ENCODE measurements at places on chromosomes 16 and 17.

- no peak for DNase-seq
These were observed 9.8 kb downstream of the GEMIN4 start for GRCh38 chr17:742147-742793.

GRCh38 chr17:58153046-58153445 is 4.9 kb downstream of the OR4D1 start:
- DNase-seq, result peak; percentile 38

- DNase-seq, result no peak
These were observed 16.3 kb upstream of the ENPP7 start for GRCh38 chr17:79714176-79715097.

DNA sequence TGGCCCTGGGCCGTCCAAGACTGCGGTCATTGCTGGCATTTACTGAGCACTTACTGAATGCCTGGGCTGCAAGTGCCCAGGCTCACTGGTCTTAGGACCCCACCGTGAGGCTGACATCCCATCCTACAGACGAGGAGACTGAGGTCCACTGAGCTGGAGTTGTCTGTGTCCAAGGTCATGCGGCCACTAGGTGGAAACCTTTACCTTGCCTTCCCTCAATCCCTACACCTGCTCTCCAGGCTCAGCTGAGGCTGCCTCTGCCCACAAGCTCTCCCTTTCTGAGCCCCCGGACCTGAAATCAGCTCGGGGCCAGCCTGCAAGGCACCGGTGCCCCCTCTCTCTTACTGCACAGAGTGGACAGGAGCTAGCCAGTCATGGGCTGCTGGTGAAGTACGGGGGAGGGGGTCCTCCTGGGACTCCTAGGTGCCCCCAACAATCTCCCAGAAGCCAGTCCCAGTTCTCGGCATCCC is 1.5 kb downstream of the CASKIN1 start:
- DNase-seq, result peak; percentile 49

DNA sequence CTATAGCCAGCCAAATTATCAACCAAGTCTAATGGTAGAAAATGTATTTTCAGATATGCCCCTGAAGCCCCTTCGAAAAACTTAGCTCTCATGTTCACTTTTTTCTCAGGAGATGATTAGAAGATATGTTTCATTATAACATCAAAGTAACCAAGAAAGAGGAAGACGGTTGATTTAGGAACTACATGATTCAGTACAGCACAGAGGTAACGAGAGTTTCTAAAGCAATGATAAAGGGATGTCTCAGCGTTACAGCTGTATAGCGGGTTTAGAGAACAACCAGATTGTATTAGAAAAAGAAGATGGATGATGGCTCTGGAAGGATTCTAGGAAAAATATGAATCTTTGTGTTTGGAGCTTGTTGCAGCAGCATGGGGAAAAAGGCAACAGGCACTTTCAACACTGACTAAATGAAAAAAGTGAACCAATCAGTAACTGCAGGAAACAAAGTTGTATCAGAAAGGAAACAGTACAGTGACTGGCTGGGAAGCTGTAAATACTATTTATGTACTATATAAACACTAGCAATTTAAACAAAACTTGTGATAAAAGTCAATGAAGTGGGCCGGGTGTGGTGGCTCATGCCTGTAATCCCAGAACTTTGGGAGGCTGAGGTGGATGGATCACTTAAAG is 21.5 kb downstream of the MBTD1 start:
- DNase-seq, result no peak

- DNase-seq, result no peak
These were observed 34.0 kb upstream of the NLK start for GRCh38 chr17:28008513-28008912.

DNA sequence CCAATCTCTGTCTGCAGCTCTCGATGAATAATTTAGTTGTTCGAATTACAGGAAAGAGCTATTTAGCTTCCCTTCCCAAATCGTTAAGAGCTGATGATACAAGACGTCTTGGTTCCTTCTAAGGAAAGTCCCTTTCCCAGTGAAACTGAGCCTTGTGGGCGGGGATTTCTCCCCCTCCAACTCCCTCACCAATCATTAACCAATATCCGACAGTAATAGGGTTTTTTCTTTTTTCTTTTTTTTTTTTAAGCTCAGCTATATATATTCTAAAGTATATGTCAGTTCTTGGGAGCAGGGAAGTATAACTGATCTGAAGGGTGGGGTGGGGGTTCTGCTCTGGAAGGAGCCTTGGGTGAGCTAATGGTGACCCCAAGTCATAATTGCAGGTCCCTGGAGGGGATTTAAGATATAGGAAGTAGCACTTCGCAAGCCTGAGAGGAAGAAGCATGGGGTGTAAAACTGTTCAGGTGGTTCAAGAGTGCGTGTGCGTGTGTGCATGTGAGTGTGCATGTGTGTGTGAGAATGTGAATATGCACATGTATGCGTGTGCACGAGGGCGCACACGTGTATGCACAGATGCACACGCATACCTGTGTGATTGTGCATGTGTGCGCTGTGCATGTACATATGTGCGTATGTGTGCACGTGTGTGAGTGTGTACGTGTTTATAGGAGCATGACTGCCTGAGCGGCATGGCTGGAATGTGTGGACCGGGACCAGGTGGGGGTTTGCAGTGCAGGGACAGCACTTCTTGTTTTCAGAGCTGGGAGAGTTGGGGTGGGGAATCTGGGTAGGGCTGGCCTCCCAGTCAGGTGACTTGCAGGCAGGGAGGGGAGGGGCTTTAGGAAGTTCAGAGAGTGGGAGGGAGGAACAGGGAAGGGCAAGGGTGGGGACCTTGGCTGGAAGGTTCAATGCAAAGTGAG is 42.7 kb downstream of the SOCS3 start:
- DNase-seq, result no peak

DNA sequence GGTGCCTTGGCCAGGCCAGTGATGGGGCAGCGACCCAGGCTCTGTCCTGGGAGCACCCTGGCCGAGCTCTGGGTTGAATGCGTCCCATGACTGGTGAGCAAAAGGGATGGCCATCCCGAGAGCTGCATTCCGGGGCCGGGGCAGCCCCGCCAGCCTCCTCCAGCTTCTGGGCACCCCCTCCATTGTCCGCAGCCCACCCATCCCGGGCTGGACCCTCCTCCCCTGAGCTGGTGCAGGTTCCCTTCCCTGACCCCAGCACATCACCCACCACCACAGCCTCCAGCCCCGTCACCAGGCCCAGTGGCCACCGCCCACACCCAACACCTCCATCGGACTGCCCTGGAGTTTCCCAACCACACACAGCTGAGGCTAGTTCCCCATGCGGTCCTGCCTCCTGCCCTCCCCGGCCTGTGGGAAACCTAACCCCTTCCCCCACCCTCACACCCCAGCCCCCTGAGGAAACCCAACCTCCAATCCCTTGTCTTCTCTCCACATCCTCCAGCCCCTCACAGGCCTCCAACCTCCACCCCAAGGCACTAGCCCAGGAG is 16.2 kb upstream of the PVALEF start:
- no peak for DNase-seq

GRCh38 chr16:27165576-27165975 is 37.8 kb upstream of the KDM8 start:
- no peak for DNase-seq

DNA sequence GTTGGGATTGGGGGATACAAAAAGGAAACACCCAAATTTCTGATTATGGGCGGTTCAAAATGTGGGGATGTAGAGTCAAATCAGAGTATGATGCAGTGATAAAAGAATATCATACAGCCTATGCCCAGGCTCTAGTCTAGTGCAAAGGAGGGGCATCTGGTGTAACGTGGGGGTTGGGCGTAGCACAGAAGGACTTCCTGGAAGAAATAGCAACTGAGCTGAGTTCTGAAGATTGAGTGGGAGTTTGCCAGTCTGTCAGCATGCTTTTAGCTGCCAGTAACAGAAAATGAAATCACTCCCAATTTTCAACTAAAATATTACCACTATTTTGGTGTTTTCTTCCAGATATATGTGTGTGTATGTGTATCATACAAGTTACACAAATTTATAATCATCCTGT is 196.9 kb downstream of the SPECC1 start:
- peak; percentile 25 for DNase-seq

DNA sequence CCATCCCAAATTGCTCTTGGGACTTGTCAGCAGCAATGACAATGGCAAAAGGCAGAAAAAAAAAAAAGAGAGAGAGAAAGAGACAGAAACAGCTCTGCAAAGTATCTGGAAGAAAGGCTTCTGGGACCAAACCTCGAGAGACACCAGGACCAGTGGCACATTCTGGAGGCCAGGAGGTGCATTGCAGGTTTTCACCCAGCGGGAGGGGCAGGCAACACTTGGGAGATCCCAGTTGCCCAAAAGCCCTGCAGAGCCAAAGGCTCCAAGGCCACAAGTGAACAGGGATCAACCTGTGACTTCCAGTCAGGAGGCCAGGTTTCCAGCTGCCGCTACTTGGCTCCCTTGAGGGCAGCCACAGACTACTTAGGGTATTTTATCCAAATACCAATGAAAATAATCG is 110.8 kb upstream of the CDH5 start:
- no peak for DNase-seq

DNA sequence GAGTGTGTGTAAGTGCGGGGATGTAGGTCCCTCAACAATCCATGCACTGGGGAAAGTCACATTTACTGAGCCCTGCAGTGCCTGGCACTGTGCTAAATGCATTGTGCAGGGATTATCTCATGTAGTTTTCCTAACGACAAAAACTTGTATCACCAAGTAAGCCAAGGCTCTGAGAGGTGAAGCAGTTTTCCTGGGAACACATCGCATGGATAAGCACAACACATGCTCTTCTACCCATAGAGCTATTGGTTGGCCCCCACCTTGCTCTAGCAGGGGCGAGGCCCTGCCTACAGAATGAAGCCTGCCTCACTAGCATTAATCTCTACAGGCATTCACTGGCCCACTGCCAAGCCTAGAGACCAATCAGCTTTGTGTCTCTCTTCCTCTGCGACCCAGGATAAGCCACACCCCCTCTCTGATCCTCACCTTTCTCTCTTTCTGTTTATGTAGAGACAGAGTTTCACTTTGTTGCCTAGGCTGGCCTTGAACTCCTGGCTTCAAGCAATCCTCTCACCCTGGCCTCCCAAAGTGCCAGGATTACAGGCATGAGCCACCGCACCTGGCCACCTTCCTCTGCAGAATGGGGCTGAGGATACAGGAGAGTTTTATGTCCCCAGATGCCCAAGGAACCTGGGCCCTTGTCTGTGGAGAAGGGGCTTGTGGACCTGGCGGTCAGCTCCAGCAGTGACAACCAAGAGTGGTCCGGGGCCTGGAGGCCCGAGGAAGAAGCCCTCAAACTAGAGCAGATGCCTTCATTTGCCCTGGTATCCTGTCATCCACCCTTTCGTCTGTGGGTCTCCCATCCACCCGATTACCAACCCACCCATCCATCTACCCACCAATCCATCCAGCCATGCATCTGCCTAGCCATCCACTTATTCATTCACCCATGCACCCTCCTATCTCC is 12.8 kb downstream of the CDH16 start:
- no peak for DNase-seq

GRCh38 chr17:10114931-10115535 is 83.4 kb downstream of the GAS7 start:
- peak; percentile 79 for DNase-seq

- DNase-seq, result no peak
These were observed 424.5 kb downstream of the GRIN2A start for GRCh38 chr16:9757687-9758086.

DNA sequence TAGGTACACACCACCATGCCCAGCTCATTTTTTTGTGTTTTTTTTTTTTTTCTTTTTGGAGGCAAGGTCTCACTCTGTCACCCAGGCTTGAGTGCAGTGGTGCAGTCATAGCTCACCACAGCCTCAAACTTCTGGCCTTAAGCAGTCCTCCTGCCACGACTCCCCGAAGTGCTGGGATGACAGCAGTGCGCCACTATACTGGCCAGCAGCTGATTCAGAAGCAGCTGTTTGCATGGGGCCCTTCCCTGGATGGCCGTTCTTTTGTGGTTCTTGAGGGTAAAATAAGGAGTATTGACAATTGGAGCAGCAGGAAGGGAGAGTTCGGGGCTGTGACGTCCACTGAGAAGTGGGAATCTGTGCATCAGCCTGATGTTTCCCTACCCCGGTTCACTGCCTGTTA is 41.6 kb downstream of the KIAA0513 start:
- no peak for DNase-seq

DNA sequence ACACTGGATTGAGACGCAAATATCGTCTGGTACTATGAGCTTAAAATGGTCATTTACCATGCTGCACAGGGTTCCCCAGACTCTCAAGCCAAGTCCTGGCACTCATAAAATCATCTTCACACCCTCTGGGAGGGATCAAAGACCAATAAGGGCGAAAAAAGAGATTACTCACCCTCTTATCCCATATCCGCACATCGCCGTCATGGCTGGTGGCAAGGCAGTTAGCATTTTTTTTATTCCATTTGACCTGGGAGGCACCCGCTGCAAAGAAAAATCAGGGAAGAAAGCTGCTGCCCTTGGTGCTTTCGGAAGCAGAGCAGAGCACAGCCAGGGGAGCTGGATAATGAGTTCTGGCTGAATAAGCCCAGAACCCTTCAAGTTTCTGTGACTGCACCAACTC is 42.4 kb downstream of the WDR59 start:
- DNase-seq, result no peak

DNA sequence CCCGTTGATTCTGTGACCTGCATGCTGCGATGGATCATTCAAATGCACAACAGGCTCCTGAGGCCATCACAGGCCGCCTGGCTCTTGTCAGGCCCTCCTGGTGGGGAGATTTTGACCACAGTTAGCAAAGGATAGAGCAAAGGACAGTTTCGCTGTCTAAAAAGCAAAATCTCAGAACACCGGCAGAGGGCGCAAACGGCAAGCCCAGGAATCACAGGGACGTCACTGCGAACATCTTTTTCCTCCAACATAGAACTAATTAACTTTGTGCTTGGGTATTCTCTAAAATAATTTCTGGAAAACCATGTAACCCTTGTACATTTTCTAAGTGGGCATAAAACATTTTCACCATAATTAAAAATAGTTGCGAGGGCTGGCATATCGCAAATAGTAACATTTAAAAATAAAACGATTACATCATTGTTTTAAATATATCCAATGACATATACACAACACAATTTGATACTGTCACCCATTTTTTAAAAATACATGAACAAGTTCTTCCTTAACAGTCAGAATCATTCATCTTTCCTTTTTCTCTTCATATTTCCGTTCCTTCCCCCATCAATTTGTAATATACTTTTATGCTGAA is 19.7 kb upstream of the SLC47A1 start:
- DNase-seq, result peak; percentile 67

GRCh38 chr16:71358464-71358998 is at the start of gene CALB2:
Gene CALB2, plus strand, starts transcription at chr16:71358723. Its CDS starts 70 bp downstream, at chr16:71358793.
- DNase-seq, result peak; percentile 63
